Daoy (cell line): ENCODE measurements at places on chromosomes 7 and 10.

- peak; percentile 93 for DNase-seq
These were observed at the start of gene TRUB1 for GRCh38 chr10:114937962-114938855. Gene TRUB1, plus strand, starts transcription at chr10:114938195. Its CDS starts 59 bp downstream, at chr10:114938254.

GRCh38 chr10:104657457-104657856 is 16.4 kb downstream of the SORCS3 start:
- no peak for DNase-seq

DNA sequence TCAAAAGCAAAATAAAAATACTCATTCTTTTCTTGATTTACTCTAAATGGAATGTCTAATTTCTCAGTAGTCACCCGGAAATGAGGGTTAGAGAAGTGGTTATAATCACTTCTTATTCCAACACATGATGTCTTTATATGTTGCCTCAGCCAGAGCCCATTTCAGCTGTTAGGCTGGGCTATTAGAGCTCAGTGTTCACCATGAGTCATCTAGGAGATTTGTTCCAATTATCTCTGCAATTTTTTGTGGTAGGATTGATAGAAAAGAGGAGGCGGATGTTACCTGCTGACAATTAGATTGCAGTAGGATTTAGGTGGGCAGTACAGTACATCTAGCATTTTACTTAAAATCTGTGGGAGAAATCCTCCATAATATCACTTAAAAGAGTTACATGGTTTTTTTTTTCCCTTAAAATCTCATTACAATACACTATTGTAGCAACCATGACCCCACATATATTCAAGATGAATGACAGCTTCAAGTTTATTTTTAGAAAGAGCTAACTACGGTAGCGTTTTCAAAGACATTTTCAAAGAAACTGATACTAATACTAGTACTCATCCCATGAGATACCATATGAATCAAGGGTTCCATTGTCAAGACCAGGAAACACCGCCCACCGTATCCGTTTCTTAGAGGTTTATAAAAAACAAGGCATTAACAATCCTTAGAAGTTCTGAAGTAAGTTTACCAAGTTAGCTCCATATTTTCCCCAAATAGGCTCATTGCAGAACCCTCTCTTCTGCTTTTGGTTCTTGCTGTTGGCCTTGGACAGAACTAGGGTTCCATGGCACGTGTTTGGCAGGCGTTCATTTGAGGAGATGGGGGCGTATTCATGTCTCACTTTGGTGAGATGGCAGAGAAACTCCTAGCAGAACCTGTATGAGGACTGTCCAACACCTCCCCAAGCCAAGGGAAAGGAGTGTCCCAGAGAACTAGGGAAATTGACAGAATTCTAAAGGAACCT is 10.4 kb downstream of the CPA2 start:
- peak; percentile 79 for DNase-seq

DNA sequence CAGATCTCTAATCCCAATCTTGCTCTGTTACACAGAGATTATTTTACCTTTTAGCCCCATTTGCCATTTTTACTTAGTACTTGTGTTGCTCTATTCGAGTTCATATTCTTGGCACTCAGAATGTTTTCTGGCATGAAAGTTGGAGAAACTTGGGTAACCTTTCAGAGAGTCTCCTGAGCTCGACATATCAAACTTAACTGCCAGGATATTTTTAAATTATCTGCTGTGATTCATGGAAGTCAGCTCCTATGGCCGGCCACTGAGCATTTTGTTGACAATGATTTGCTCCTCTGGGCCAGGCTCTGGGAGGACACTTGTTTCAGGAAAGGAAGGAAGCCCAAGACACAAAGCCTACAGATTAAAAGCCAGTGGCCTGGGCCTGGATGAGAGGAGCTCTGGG is 396.7 kb downstream of the TNS3 start:
- no peak for DNase-seq

DNA sequence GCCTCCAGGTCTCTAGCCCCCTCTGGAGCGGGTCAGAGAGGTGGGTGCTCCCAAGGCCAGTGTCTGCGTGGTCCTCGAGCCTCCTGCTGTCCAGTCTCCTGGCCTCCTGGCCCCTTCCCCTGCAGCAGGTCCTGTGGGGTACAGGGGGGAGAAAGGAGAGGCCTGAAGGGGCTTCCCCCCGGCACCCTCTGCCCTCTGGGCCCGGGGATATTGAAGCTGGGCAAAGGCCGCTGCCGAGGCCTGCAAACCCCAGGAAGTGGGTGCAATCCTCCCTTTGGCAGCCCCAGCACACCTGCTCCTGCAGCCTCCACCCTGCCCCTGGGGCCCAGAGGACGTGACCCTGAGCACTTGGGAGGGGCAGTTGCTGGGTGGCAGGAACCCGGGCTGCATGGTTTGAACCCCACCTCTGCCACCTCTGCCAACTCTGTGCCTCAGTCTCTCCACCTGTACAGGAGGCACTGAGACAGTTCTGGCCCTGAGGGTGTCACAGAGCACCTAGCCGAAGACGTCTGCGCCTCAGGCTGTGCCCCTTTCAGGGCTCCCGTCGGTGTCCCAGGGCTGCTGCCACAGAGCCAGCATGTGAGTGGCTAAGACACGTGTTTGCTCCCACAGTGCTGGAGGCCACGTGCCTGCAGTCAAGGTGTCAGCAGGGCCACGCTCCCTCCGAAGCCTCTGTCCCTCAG is 59.1 kb upstream of the INPP5A start:
- DNase-seq: no peak

DNA sequence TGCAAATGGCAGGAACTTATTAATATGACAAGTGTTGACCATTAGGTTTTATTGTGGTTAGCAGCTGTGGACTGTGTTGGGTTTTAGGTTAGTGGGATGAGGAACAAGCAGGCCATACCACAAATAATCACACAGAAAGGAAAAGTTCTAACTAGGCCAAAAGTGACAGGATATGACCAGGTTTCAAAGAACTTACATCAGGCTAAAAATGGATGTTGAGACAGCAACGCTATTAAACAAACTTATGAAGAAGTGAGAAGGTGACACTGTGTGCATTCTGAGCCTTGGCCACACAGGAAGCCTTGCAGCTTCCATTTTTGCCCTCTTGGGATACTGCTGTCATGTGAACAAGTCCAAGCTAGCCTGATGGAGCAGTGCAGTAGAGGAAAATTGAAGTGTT is 568.8 kb downstream of the HTR7 start:
- peak; percentile 21 for DNase-seq
